T-helper 2 cell (primary cell): ENCODE measurements at places on chromosomes 11 and 22.

GRCh38 chr22:30423301-30423958, 2.1 kb upstream of the MTFP1 start:
- peak; percentile 19 for DNase-seq

DNA sequence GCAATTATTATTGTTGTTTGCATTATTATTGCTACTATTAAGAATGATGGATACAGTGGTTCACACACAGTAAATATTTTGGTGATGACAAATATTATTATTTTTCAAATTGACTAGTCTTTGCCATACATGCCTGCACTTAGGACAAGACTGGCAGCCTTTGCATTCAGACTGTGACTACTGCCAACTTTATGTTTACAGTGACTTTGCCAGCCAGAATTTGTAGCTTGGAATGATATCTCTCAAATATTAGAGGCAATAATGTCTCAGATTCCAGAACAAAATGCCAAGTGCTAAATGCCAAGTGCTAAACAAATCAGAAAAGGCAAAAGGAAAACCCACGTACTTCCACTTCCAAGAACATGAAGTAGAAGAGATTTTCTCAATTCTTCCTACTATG, 823.1 kb downstream of the DLG2 start:
- DNase-seq = no peak

DNA sequence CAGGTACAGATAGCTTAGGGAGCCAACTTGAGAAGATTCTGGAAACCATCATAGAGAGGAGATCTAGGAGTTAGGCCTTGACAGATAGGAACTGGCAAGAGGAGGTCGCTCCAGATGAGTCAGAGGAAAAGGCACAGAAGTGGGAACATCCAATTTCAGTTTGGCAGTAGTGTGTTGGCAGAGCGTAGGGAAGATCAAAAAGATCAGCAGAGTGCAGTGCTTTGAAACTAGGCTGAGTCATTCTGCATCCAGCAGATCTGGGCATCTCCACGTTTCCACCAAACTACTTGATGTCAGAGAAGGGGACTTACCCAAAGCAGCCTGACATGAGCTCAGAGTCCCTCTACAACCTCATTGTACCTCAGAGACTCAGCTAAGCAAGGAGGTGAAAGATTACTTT, 58.5 kb downstream of the GAB4 start:
- DNase-seq = peak; percentile 80

GRCh38 chr11:19352072-19352770, 111.5 kb upstream of the E2F8 start:
- no peak for DNase-seq

- DNase-seq = no peak
These were observed 16.4 kb downstream of the IFITM10 start for GRCh38 chr11:1733716-1734640.

- no peak for DNase-seq
These were observed 24.4 kb upstream of the OAF start for GRCh38 chr11:120186456-120186773.

DNA sequence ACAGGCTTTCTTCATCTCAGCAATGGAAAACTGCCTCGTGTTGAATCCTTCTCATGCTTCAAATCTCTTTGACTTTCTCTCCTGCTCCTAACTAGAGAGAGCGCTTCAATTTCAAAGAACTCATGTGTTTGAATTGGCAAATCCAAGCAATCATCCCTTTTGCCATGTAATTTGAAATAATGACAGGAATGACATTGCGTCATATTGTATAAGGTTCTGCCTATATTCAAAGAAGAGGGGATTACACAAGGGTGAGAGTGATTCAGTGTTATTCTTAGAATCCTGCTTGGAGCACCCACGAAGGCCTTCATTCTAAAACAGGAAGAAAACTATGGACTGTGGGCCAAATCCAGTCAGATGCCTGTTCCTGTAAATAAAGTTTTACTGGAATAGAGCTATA, 720.6 kb downstream of the JRKL start:
- no peak for DNase-seq

- no peak for DNase-seq
These were observed 25.8 kb upstream of the B3GAT1 start for GRCh38 chr11:134437821-134438220.

- no peak for DNase-seq
These were observed 615 bp downstream of the FADS3 start for GRCh38 chr11:61890529-61891330.

DNA sequence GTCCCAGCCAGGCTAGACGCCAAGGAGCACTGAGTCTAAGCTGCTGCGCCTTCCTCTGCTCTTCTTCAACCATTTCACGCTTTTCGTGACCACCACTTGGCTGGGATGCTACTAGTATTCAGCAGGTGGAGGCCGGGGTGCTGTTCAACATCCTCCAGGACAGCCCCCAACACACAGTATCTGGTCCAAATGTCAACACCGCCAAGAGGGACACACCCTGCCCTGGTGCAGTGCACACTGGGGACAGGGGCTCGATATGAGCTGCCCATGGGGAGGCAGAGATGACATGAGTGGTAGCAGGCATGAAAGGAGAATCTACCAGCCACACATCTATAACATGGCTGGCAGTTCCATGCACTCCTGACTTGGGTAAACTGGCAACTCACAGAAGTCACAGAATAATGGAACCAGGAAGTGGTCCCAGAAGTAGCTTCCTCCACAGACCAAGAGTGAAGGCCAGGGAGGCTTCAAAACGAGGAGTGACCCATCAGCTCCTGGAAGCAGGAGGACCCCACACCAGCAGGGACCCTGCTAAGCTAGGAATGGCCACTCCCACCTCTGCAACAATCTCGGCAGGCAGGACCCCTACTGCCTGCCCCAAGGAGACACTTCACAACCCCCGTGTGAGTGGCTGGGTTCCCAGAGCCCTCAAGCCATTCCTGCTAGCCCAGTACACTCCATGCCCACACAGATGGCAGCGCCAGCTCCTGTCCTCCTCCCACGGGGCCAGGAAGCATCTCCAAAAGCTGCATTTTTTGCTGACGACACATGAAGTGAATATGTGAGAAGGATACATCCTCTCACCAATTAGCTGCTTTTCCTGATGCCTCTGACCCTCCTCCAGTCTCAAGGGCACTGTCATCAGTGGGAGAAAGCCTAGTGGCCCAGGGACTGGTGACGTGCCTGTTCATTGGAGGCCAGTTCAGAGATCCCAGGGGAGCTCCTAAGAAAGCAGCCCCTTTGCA, 78.8 kb downstream of the DGCR2 start:
- no peak for DNase-seq

DNA sequence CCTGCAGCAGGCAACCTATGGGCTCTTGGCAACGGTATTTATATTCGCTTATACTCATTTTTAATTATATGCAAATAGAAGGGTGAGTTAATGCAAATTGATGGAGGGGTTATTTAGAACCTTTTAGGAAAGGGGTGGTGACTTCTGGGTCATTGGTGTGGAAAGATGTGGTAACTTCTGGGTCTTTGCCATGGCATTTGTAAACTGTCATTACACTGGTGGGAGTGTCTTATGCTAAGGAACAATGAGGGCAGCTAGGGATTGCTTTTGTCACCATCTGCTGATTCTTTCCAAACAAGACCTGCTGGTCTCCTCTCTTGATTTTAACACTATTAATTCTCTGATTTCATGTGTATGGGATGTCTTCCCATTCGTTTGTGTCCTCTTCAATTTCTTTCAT, 11.7 kb upstream of the KAT5 start:
- no peak for DNase-seq

DNA sequence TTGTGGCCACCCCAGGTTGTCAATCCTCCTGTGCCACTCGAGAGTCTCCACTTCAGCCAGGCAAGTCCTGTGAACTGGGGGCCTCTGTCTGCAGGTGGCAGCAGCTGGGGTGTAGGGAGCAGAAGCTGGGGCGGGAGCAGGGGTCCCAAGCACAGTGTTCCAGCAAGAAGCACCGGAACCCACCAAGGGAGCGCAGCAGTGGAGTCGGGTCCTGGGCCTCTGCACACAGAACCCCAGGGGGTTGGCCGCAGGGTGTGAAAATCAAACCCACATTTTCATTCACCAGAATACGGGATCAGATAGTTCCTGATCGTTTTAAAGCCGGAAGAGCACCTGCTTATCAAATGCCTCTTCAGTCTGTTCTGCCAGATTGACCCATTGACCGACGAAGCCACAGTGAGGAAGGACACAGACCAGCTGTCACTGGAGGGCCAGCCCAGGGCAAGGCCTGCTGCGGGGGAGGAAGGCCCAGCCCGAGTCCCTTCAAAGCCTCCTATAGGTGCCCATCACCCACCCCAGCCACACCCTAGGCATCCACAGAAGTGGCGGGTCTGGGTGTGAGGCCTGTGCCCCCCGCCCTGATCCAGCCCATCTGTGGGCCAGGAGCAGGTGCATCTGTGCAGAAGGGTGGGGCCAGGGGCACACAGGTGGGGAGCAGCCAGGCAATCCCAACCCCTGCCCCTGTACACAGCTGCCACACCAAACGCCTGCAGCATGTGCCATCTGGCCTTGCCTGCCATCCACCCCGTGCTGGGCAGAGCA, 34.1 kb downstream of the RSPH14 start:
- DNase-seq = no peak

- no peak for DNase-seq
These were observed 24.0 kb downstream of the SLCO2B1 start for GRCh38 chr11:75174781-75175370.

DNA sequence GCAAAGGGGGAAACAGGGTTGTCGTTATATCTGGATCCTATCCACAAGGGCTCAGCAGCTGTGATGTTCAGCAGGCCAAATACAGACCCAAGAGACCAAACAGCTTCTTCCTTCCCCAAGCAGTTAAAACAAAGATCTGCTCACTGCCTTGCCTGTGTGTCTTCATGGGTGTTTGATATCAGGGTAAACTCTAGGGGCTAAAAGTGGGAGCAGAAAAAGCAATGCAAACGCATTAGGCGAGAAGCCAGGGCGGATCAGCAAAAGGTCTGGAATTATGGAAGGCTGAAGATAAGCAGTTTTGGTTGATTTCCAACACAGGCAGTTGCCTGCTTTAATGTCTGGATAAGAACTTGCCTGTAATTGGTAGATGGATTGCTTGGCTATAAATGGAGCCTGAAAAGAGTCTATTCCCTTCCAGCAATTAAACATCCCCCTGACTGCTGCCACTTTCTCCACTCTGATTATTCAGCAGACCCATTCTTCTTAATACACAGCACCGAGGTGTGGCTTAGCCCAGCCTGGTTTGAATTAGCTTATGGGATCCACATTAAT, 126.3 kb downstream of the COMMD9 start:
- no peak for DNase-seq

GRCh38 chr11:59164028-59164427, 7.9 kb upstream of the DTX4 start:
- no peak for DNase-seq

- no peak for DNase-seq
These were observed 594.8 kb upstream of the B3GAT1 start for GRCh38 chr11:135006800-135007199.

DNA sequence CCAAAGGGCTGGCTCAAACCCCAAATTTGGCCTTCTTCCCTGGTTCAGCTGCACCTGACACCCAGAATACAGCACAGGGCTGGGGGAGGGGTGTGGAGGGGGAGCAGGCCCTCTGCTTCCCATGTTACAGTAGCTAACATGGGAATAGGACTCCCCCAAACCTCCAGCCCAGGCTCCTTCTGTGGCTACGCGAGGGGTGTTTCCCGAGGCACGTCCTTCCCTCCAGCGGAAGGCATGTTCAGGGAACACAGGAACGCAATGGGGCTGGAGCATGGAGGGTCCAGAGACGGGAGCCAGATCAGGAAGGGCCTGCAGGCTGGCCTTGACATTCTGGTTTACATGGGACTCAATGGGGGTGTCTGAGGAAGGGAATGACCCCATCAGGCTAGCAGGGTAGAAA, 11.8 kb upstream of the IGLL1 start:
- no peak for DNase-seq

DNA sequence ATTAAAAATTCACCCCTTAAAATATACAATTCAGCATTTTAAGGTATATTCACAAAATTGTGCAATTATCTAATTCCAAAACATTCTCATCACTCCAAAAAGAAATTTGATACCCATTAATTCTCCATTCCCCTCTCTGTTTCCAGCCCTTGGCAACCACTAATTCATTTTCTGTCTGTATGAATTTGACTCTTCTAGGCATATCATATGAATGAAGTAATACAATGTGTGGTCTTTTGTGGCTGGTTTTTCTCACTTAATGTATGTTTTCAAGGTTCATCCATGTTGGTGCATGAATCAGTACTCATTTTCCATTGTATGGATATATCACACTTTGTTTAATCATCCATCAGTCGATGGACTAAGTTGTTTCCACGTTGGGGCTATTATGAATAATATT, 29.0 kb upstream of the ACCSL start:
- DNase-seq = no peak

DNA sequence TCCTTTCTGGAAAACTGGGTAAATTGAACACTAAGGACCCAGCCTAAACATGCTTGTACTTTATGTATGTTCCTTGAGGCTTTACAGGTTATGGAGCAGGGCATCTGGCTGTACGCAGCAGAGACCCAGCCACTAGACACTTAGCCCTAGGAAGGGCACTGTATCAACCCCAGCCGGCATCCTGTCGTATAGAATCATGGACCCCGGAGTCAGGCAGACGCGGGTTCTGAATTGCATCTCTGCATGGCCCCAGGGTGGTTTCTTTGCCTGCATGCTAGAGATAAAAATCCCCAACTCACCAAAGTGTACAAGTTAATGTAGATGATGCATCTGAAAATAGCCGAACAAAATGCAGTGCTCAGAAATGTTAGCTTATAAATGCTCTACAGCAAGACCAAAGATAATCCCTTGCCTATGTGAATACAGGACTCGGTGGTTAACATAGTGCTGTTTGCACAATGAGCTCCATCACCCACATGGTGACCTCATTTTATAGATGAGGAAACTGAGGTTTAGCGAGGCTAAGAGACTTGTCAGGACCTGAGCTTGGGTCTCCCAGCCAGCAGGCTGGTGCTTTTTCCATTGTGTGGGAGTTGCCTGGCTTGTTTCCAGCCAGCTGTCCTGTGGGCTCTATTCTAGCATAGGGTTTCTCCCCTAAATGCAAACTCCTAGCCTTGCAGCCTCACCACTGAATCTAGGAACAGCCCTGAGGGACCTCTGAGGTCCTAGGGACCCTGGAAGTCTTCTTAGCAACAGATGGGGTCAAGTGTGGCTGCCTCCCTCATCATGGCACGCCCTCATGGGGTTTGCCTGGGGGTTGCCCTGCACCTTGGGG, 7.3 kb downstream of the CD6 start:
- no peak for DNase-seq

GRCh38 chr22:20127869-20128618, 3.6 kb upstream of the ZDHHC8 start:
- DNase-seq = no peak

- DNase-seq = no peak
These were observed 4.2 kb upstream of the TFIP11 start for GRCh38 chr22:26516503-26516902.

- peak; percentile 99 for DNase-seq
These were observed 112.1 kb upstream of the DRD2 start for GRCh38 chr11:113587308-113587739.
